HT-29 (cell line): ENCODE measurements at places on chromosomes 5 and 9.
A peak's percentile ranks its signal among the peaks of the same experiment; 100 is the strongest.

GRCh38 chr5:151004499-151004898 lies 15.9 kb upstream of the GPX3 start:
- DNase-seq, result peak; percentile 46

- DNase-seq, result no peak
Observed at GRCh38 chr5:6700074-6700684, 13.1 kb upstream of the TENT4A start.

GRCh38 chr5:33242277-33242676 lies 198.5 kb upstream of the TARS1 start:
- DNase-seq, result no peak

- DNase-seq, result no peak
Observed at GRCh38 chr5:150178262-150178661, 11.6 kb upstream of the SLC6A7 start.

GRCh38 chr5:140481758-140482157 lies 65.7 kb upstream of the EIF4EBP3 start:
- no peak for DNase-seq

- peak; percentile 81 for DNase-seq
Observed at GRCh38 chr9:136339173-136339957, 12.0 kb downstream of the GPSM1 start.

DNA sequence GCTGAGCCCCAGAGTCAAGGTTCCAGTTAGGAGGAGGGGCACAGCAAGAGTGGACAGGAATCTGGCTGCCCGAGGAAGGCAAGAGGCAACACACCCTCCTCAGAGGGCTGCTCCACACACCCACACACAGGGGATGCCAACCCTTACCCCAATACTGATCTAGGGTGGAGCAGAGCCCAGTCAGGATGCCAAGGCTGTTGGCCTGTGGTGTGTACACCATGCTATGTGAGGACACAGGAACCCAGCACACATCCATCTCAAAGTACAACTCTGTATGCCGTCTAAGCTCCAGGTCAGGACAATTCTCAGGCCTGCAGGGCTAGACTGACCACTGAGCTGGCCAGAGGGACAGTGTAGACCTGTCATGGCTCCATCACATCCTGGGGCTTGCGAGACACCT lies 2.6 kb downstream of the SEPTIN8 start:
- peak; percentile 60 for DNase-seq

- peak; percentile 68 for DNase-seq
Observed at GRCh38 chr9:92986176-92987119, 39.1 kb downstream of the FGD3 start.

GRCh38 chr5:80152778-80153177 lies 103.1 kb downstream of the SERINC5 start:
- DNase-seq, result no peak

- no peak for DNase-seq
Observed at GRCh38 chr5:139787257-139787567, 8.4 kb upstream of the PSD2 start.

- DNase-seq, result no peak
Observed at GRCh38 chr5:173308226-173308625, 20.0 kb downstream of the STC2 start.

DNA sequence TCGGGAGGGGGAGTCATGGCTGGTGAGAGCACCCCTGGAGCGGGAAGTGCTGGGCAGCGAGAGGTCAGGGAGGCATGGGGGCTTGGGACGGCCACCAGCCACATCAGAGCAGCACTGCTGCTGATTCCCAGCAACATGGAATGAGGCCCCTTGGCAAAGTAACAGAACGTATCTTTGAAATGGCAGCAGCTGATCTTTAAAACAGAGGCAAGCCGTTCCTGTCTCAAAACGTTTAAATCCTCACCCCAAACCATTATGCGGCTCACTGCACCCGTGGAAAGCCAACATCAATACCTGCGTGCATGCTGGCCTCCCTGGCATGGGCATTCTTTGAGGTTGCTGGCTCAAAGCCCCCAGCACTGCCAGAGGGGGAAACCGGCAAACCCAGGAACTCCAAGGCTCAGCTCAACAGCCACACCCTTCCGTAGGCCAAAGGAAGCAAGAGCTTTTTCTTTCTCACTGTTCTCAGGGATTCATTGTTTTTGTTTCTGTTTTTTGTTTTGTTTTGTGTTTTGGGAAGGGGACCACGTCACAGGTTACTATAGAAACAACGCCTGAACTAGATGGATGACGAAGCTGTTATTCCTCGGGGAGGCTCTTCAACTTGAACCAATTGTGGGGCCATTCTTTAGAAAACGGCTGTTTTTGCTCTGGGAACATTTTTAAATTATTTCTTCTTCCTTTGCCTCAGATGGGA lies 28.1 kb upstream of the OBP2B start:
- no peak for DNase-seq

DNA sequence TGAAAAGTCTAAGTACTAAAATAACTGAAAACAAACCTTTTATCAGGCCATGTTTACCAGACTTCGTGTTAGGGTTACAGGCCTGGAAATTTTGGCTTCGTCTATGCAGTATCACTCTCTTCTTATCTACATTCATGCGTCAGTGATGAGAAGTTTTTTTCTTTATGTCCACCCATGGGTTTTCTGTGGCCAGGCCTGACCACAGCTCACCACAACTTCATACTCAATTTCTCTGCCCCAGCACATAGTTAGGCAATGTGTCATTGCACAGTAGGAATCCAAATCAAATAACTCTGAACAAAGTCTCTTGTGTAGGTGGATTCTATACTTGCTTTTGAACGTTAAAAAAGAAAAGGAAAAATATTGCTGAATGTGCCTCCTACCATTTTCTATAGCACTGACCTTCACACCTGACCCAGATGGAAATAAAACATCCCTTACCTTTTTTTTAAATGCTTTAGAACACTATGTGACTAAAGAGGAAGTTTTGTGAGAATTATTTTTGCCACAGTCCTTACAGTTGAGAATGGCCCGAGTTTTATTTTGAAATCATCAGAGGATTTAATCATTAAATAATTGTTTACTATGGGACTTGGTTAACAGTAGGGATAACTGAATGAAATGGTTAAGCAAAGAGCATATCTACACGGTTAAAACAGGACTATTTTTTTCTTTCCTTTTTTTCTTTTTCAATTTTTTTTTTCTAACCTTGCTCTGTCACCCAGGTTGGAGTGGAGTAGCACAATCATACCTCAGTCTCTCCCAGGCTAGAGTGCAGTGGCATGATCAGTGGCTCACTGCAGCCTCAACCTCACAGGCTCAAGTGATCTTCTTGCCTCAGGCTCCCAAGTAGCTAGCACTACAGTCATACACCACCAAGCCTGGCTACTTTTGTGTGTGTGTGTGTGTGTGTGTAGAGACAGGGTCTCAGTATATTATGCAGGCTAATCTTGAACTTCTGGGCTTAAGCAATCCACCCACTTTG lies 1247.0 kb upstream of the ACO1 start:
- peak; percentile 54 for DNase-seq

- DNase-seq, result no peak
Observed at GRCh38 chr5:165903835-165904234, 2387.6 kb upstream of the WWC1 start.

- DNase-seq, result no peak
Observed at GRCh38 chr5:169074839-169075238, 226.1 kb downstream of the SLIT3 start.

GRCh38 chr5:128538250-128539037 lies 399 bp upstream of the FBN2 start:
- no peak for DNase-seq

DNA sequence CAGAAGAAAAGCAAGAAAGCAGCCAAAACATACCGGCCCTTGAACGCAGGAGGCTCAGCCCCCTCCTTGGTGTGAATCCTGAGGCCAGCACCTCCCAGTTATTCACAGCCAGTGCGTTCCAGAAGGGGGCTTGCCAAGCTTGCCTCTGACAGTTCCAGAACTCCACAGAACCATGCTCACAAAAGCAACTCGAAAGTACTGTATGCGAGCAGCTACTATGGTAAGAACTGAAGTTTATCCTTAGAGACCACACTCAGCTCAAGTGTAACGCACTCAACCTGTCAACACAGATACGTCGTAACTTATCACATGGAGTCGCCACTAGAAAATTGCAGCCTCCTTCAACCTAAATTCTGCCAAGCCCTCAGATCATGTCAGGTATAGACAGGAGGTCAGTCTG lies 1.4 kb downstream of the UBAC1 start:
- no peak for DNase-seq

DNA sequence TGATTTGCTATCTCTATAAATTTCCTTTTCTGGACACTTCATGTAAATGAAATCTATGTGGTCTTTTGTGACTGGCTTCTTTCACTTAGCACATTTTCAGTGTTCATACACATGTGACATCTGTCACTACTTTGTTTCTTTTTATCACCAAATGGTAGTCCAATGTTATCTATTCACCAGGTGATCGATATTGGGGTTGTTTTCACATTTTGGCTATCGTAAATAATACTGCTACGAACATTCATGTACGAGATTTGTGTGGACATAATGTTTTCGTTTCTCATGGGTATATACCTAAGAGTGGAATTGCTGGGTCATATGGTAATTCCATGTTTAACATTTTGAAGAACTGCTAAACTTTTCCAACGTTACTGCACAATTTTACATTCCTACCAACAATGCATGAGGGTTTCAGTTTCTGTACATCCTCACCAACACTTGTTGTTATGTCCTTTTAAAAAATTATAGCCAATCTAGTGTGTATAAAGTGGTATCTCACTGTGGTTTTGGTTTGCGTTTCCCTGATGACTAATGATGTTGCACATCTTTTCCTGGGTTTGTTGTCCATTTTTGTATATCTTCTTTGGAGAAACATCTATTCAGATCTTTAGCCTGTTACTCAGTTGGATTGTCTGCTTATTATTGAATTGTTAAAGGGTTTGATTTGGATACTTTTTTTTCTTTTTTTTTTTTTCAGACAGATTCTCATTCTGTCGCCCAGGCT lies 263.0 kb downstream of the PDZD2 start:
- DNase-seq, result no peak

- no peak for DNase-seq
Observed at GRCh38 chr9:107685901-107686300, 196.3 kb upstream of the KLF4 start.

GRCh38 chr5:14399054-14399692 lies 182.4 kb upstream of the OTULINL start:
- DNase-seq, result peak; percentile 86

DNA sequence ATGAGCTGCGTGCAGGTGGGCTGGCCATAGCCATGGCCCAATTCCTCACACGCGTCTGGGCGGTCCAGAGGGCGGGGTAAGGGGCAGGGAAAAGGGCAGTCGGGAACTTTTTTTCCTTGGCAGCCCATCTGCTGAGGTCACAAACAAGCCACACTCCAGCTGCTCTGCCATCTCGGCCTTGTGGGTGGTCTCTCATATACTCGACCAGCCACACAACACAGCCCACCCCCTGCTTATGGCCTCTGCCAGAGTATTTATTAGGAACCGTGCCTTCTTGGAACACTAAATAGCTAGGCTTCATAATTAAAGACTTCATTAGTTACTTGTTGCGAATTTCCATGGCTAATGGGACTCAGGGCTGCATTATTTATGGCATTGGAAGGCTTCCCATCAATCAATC lies 98.5 kb upstream of the LHFPL2 start:
- DNase-seq, result no peak

GRCh38 chr5:176775409-176775808 lies 35.0 kb upstream of the UNC5A start:
- no peak for DNase-seq

DNA sequence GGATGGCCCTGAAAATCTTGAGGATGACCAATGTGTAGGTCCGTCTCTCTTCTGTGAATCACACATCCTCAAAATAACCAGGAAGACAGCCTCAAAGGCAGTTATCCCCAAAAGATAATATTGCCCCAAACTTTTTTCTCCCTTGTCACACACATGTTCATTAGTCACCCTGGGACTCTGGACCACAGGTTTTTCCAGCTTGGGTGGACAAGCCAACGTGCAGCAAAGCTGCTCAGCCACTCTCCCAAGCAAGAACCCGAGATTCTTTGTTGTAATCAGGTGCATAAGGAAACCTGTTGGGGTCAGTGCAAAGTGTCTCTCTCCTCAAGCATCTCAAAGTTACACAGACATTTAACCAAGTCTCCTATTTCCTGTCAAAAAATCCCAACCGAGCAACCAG lies 196.6 kb downstream of the GNA14 start:
- DNase-seq, result no peak

- DNase-seq, result no peak
Observed at GRCh38 chr5:6118691-6119090, 259.7 kb downstream of the MED10 start.

DNA sequence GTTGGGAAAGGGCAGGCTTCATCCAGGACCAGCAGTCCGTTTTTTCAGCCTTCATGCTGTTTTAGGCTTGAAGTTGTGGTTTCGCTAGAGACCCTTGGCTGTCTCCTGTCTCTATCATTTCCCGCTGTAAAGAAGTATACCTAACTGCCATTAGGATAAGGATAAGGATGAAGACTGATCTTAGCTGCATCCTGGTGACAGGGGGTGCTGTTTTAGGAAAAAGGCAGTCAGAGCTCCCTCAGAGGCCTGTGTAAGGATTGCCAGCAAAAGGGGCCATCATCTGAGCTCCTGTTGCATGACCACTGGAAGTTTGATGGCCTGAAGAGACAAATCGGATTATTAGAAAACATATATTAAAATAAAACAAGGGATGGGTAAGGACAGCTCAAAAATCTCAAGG lies 64.8 kb upstream of the FGF10 start:
- peak; percentile 4 for DNase-seq

GRCh38 chr5:140998921-140999410 lies 32.7 kb downstream of the PCDHAC2 start:
- DNase-seq, result no peak

GRCh38 chr5:65262649-65263059 lies 219.1 kb downstream of the ADAMTS6 start:
- no peak for DNase-seq

GRCh38 chr5:95446560-95447221 lies 55.5 kb downstream of the FAM81B start:
- no peak for DNase-seq

GRCh38 chr5:9198394-9198793 lies 347.5 kb downstream of the SEMA5A start:
- no peak for DNase-seq

GRCh38 chr5:137122075-137122474 lies 377.1 kb downstream of the SPOCK1 start:
- DNase-seq, result no peak

GRCh38 chr9:137255448-137256114 lies 454 bp downstream of the NELFB start:
- DNase-seq, result no peak
